ENCODE measurements at places on chromosomes 7 and 10.
A peak's percentile ranks its signal among the peaks of the same experiment; 100 is the strongest.

GRCh38 chr7:120985839-120986238 lies 2.7 kb upstream of the CPED1 start:
- DNase-seq: no peak

- no peak for DNase-seq
Measured at GRCh38 chr7:157463245-157463644, 126.4 kb downstream of the DNAJB6 start.

GRCh38 chr10:25694206-25694933 lies 239.7 kb upstream of the MYO3A start:
- DNase-seq: no peak

DNA sequence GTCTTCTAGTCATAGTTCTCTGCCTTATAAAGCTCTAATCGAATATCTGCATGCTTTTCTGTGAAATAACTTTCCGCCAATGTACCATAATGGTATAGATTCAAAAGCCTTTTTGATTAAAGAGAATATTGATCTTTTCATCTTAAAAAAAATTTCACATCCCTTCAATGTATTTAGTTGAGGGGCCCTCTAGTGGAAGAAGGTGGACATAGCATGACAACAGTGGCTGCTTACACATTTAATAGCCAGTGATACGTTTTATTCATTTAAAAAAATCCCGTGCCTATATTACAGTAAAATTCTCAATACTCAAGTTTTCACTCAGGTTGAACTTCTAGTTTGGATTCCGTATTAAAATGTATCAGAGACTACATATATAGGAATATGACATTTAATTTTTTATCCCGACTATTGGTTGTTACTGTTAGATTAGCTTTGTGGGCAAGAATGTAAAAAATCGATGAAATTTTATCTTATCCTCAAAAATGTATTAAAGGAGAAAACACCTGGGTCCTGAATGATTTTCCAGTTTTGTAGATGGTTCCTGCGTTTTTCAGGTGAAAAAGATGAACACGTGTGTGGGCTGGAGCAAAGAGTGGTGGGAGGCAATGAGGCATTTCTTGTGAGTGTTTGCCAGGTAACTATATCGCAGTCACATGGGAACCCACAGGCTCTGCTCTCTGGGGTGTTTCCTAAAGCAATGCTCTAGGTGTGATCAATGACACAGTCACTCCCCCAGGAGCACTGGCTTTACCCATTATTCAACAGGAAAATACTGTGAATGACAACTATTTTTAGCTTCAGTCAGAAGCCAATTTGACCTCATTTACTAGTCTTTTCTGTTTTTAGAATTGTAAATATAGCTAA lies 24.1 kb upstream of the PNLIP start:
- DNase-seq: no peak

DNA sequence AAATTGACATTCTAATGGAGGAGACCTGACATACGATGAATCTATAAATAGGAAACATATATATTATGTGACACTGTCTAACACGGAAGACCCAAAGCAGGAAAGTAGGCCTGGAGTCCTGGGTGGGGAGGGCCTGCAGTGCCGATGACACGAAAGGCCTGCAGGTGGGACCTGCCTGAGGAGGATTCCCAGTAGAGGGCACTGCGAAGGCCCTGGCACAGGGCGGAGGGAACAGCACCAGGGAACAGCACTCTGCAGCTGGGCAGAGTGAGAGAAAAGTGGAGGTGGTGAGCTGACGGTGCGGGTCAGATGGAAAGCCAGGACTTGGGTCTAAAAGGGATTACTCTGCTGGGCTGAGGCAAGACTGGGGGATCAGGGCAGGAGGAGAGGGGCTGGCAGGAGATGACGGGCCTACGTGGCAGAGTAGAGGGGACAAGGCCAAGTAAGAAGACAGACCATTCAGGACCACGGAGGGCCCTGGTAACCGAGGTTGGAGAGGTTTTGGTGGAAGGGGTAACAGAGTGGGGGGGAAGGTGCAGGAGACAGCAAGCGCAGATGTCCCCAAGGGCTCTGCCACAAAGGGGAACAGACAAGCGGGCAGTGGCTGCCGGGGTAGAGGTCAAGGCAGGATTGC lies 8.1 kb downstream of the ZNF746 start:
- no peak for DNase-seq

DNA sequence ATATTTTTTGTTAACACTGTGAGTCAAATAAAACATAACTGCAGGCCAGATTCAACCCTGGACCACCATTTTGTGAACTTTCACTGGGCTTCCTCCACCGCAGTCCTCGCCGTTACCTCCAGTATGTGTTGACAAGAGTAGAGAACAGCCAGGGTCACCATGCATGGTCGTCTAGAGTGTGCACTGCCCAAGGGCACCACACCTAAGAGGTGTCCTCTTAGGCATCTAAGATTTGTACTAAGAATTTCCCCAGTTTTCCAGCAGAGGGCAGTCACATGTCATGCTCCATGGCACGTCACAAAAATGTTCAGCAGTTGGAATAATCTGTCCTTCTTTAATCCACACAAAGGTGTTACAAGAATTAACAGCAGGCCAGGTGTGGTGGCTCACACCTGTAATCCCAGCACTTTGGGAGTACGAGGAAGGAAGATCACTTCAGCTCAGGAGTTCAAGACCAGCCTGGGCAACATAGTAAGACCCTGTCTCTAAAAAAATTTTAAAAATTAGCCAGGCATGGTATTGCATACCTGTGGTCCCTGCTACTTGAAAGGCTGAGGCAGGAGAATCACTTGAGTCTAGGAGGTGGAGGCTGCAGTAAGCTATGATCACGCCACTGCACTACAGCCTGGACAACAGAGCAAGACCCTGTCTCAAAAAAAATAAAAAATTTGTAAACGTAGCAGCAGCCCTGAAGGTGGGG lies 71.2 kb upstream of the FOXK1 start:
- peak; percentile 19 for DNase-seq

DNA sequence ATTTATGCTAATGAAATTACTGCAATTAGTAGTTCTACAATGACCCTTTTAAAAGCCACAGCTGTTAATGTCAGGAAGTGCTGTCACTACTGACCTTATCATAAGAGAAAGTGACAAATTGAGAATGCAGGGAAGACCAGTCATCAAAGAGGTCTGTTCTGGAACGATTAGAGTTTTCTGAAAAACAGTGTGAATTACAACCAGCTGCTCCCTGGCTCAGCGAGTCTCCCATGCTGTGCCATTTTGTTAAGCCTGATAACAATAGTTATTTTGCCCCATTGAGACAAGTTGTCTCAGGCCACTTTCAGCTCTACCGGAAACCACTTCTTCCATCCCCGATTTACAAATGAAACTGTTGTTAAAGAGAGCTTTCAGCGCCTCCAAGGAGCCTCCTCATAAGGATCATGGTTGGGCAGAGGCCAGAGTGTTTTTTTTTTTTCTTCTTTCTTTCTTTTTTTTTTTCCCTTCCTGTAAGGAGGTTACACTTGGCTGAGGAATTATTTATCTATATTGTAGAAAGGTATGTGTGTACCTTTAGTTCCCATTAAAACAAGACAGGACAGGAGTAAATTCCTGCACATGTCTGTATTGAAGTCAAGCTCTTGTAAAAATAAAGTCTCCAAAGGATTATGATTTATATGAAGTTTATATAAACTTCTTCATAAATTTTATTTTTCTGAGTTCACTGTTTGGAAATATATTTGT lies 173.6 kb downstream of the CDCA7L start:
- DNase-seq: no peak

DNA sequence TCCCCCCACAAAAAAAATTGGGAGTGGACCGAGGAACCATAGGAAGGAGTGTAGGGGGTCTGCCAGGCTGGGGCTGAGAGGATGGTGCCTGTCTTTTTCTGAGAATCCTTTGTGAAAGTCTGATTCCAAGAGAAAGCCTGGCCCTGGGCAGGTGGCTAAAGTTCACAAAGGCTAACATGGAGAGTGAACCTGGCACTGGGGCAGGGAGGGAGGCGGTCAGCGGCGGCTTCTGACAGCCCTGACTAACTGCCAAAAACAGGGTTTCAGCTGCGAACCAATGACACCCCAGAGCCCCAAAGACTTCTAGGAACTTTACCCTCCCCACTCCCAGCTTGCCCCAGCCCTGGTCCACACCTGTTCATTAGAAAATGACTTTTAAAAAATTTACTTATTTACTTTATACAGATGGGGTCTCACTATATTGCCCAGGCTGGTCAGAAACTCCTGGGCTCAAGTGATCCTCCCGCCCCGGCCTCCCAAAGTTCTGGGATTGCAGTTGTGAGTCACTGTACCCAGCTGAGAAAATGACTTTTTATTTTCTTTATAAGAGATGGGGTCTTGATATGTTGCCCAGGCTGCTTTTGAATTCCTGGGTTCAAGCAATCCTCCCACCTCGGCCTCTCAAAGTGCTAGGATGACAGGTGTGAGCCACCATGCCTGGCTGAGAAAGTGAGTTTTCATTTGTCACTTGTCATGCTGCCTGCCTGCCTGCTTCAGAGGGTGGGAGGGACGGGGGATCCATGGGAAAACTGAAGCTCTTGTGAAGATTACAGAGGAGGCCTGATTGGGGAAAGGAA lies 61.0 kb upstream of the DUSP5 start:
- DNase-seq: no peak

GRCh38 chr7:101560856-101561255 lies 68.2 kb downstream of the MYL10 start:
- no peak for DNase-seq

DNA sequence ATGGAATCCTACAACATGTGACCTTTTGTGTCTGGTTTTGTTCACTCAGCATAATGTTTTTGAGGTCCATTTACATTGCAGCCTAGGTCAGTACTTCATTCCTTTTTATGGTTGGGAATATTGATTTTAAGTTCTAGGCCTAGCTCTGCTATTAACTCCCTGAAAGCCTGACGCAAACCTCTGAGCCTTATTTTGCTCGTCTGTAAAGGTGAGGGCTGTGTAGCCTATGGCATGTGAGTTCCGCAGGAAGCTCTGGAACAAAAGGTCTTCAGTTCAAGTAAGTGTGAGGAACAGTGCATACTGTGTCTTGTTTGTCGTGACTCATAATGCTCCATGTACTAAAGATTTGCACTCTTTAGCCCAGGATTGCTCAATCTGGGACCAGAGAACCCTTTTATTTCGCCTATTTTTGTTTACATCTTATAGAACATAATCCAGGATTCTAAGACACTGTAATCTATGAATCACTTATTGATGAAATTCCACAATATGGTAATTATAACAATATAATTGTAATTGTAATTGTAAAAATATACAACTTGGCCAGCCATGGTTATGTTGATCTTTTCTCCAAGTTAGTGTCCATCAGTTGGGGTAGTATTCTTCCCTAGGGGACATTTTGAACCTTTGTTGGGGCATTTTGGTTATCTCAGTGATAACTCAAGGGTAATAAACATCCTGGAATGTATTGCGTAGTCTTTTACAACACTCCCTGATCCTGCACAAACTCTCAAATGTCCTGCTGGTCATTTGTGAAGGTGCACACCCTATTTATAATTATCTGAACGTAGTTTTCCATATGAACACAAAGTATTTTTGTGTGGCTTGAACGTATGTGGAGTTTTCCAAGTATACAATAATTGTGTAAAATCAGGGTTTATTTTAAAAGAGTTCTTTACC lies 184.7 kb downstream of the VTI1A start:
- no peak for DNase-seq

- no peak for DNase-seq
Measured at GRCh38 chr10:77251297-77252013, 386.2 kb downstream of the KCNMA1 start.

GRCh38 chr7:116616555-116617059 lies 55.4 kb upstream of the MET start:
- DNase-seq: no peak

DNA sequence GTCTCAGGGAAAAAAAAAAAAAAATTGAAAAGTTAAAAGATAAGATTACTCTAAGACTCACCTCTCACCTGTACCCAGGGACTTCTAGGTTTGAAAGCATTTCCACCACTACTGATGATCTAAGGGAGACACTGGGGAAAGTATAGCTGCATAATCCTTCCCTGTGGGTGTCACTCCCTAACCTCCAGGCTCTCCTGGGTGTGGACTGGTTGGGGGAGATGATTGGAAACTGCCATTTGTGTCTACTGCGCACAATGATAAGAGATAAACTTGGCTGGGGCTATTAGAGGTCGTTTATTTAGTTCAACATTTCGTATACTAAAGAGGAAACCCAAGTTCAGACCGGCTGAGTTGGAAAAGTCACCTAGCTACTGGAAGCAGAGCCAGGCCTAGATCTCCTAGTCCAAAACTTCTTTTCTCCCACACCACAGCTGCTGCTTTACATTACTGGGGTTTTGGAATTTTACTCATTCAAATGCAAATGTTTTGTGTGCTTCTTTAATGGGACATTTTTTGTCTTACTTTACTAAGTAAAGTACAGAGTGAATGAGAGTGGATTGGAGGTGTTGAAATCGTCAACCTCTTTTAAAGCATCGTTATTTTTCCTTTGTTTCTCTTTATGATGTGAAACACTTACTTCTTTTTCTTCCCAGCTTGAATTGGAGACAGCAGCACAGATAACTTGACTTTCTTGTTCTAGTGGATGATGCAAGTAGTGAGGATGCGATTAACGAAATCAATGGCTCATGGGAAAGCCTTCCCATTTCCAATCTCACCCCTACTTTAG lies 22.3 kb upstream of the SEC61G start:
- no peak for DNase-seq

GRCh38 chr10:124156524-124157260 lies 63.3 kb upstream of the CHST15 start:
- DNase-seq: no peak

- DNase-seq: no peak
Measured at GRCh38 chr10:108049668-108050067, 885.2 kb upstream of the SORCS1 start.

DNA sequence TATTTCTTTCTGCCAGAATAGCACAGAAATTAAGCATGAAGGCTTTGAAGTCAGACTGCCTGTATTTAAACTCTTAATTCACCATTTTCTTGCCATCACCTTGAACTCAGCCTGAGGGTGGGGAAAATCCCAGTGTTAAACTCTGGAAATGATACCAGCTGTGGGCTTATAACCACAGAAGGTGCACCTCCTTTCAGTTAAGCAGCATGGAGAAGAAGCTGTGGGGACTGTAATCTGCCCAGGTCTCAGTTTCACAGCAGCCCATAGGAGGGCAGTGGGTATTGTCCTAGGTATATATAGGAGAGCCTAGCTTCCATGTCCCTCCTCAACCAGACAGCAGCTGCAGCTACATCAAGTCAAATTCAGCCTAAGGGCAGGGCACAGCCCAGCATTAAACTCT lies 241.6 kb downstream of the HPSE2 start:
- DNase-seq: no peak

- DNase-seq: no peak
Measured at GRCh38 chr10:86981716-86982115, 13.4 kb downstream of the ADIRF start.

GRCh38 chr7:155122831-155123230 lies 52.7 kb downstream of the HTR5A start:
- DNase-seq: no peak

- DNase-seq: no peak
Measured at GRCh38 chr7:96118449-96119001, 203.4 kb downstream of the SLC25A13 start.

All from T-helper 1 cell (primary cell).